ENCODE measurements at places on chromosomes 2 and 18. TPM values are rescaled to one million over a fixed set of nuclear protein-coding genes. Genes with fewer than 3 reads are reported as not detected.

RAB27B gene
- 10.5 TPM for total RNA-seq

EIF5B gene
- 26.3 TPM for total RNA-seq

GRCh38 chr2:25265802-25266201 is 75.9 kb downstream of the DNMT3A start:
- DNase-seq: no peak

DNA sequence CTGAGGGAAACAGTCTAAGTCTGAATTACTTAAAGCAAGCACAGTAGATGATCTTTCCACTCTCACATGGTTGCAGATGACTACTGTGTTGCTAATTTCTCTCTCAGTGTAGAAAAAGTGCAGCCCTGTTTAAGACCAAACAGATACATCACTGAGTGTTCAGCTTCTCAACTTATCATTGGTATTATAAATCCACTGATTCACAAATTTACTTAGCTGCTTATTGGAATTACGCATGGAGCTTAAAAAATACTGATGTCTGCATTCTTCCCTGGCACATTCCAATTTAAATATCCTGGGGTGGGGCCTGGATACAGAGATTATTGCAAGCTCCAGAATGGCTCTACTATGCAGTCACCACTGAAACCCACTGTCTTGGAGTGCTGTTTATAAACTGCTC is 411.2 kb downstream of the RND3 start:
- DNase-seq: no peak

NT5DC4 gene
- not detected for total RNA-seq

PAX3 gene
- 11.9 TPM for total RNA-seq

GRCh38 chr2:136023416-136023815 is 38.0 kb upstream of the DARS1 start:
- DNase-seq: no peak

GRCh38 chr2:88852753-88853402 is 161.4 kb downstream of the RPIA start:
- no peak for DNase-seq

DNA sequence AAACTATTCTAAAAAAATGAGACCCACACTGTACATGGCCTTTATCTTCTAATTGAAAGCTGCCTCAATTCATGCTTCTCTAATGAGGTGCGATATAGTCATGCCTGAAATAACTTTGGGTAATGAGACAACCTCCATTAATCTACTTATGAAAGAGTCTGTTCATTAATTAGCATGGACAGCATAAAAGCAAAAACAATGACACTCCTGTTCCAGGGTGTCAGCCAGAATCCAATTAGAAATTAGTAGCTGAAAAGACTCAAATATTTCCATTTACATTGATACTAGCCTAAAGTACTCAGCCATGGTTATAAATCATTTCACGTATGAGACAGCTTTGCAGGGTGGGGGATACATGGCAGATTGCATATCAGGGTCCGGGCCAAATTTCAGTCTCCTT is 288.7 kb downstream of the AKAIN1 start:
- no peak for DNase-seq

UGT1A8 gene
- not detected for total RNA-seq

- no peak for DNase-seq
These were observed 68.8 kb downstream of the TSN start for GRCh38 chr2:121824264-121824663.

RUFY4 gene
- 0.10 TPM for total RNA-seq

TRAF3IP1 gene
- 9.4 TPM for total RNA-seq

DNA sequence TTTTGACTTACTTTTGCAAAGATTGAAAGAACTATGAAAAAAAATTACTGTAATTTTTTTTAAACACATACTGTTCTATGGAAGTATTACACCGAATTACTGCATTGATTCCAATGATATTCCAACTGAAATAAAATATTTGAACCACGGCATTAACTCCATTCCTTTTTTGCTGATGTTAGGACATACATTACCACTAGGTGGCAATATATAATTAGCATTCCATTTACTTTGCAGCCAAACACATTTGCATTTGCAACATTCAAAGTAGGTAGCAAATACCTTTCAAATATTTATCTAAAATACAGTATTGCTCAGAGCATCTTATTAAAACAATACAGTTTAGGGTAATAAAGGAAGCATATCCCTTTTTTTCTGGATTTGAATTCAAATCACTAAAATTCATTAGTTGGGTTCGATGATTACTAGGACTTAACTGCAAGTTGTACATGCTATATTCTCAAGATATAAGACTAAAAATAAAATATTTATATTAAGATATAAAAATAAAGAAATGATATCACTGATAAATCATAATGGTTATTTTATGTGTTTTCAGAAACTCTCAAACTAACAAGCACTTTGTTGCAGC is 31.3 kb downstream of the LANCL1 start:
- peak; percentile 15 for DNase-seq

GRCh38 chr2:195622966-195623365 is 34.1 kb upstream of the SLC39A10 start:
- DNase-seq: no peak

DNA sequence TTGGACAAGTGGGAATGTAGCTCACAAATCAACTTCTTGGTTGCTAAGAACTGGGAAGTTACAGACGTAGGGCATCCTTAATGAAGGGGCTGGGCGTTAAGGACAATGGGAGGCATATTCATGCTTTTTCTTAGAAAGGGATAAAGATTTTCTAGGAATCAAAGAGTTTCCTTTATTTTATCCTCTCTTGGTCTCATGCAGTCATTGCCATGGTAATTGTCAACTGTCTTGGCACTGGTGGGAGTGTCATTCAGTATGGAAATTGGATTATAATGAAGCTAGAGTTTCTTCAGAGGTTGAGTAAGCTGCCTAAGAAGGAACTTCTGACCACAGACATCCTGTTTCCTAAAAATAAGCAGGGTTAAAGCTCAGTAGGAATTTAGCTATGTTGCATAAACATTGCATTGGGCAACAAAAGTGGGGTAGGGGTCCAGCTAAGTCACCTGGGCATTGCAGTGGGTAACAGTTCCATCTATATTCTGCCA is 114.0 kb downstream of the LYPD6B start:
- DNase-seq: no peak

DNA sequence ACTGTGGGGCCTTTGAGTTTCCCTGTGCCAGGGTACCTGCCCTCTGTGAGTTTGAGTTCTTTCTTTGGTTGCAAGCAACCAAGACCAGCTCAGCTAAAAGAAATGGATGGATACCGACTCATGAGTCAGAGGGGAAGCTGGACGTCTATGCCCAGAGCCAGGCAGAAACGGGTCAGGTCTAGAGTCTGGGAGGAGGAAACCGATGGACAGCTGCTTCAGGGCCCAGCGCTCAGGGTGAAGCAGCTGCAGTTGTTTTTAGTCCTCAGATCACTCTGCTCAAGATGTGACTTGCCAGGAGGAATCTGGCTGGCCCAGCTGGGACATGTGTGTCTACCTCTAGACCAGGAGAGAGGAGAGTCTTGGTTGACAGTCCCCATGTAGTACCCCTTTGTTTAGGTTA is 10.1 kb upstream of the TYMS start:
- DNase-seq: no peak

GRCh38 chr18:66271962-66272361 is 331.9 kb downstream of the CDH19 start:
- DNase-seq: no peak

- DNase-seq: no peak
These were observed 394.2 kb downstream of the ZEB2 start for GRCh38 chr2:144125751-144126150.

AQP12B gene
- total RNA-seq: not detected

- no peak for DNase-seq
These were observed 35.5 kb downstream of the LIPG start for GRCh38 chr18:49597157-49597931.

CLEC4F gene
- 0.10 TPM for total RNA-seq

DNA sequence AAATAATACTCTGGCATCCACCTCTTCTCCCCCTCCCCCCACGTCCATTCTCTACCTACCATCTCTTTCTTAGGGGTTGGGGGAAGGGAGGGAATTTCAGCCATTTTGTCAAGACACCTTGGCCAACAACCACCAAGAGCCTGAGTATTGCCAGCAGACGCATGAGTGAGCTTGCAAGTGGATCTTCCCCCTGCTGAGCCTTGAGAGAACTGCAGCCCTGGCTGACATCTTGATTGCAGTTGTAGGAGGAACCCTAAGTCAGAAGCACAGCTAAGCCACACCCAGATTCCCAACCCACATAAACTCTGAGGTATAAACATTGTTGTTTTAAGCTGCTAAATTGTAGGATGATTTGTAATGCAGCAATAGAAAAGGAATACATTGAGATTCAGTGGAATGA is 165.6 kb downstream of the TMEFF2 start:
- DNase-seq: no peak

ABCG5 gene
- not detected for total RNA-seq

- DNase-seq: no peak
These were observed 15.0 kb downstream of the TOGARAM2 start for GRCh38 chr2:28995765-28996750.

DNA sequence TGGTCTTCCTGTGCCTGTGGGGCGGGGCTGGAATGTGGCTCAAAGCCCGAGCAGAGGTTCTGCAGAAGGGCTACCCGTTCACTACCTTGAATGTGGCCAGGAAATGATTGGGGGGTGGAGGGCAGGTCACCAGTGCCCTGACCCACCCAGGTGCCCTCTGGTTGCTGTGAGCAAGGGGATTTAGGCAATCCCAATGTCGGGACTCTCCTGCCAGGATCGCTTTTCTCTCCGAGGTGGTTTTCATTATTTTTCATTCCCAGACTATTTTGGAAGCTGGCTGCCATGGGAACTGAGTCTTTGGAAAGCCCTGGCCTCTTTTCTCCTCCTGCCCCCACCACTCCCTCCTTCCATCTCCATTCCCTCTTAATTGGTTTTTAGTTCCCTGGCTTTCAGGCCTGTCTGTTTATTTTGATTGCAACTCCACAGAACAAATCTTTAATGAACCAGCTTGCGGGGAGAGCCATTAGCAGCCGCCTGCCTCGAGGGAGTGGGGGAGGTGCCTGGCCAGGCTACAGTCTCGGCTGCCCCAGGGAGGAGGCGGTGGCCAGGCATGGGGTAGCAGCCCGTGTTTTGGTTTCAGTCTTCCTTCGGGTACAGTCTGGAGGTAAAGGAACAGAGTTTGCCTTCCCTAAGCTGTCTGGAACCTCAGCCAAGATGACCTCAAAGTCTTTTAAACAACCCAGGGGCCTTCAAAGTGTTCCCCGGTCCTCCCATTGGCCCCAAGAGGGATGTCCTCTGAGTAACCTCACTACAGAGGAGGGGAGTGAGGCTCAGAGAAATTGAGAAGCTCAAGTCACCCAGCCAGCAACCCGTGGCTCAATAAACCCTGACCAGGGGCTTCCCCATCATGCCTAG is 114.4 kb upstream of the HAAO start:
- DNase-seq: peak; percentile 77

DNA sequence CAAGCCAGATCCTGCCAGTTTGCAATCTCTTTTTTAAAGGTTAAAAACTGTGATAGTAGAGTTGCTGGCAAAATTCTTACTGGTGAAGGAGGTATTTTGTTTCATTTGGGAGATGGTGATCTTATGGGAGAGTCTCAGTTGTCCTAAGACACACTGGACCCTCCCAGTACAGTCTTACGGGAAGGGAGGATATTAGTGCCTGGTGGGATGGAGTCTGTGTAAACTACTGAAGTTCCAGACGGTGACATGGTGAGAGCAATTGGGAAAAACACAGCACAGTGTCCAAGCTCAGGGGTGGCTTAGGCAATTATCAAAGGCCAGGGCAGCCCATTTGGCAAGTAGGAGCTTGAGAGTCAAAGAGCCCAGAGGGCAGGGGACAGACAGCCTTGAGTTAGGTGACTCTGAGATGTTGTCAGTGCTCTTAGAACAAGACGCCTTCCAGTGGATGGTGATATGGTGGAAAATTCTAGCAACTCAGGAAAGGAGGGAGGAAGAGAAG is 143.7 kb upstream of the CCDC68 start:
- DNase-seq: no peak
